ENCODE measurements at places on chromosomes 5 and 9.

DNA sequence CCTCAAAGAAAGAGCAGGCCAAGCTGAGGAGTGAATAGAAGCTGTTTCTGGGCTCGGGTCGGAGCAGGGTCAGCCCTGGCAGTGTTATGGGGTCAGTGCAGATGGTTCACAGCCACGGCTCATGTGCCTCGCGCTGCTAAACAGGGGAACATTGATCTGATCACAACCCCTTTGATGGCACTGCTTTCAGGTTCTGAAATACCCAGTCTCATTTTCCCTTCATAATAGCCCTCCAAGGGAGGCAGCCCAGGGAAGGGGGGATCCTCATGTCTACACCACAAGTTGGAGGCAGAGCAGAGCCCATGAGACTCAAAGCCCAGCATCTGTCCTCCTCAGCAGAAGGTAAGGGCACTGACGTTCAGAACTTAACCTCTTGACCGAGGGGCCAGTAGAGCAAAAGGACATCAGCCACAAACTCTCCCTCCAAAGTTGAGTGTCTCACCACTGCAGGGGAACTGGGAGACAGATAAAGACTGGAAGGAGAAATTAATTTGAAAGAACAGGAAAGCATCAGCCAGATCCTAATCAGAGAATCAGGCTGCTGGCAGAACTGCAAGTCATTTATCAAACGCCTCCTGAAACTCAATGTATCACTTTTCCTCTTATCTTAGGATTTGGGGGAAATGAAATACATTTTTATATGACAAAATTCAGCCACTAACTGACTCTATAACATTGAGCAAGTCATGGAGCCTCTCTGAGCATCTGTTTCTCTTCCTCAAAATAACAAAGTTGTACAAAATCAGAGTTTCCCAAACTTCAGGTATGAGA, 110.6 kb downstream of the SH3TC2 start:
- no peak for ATAC-seq

DNA sequence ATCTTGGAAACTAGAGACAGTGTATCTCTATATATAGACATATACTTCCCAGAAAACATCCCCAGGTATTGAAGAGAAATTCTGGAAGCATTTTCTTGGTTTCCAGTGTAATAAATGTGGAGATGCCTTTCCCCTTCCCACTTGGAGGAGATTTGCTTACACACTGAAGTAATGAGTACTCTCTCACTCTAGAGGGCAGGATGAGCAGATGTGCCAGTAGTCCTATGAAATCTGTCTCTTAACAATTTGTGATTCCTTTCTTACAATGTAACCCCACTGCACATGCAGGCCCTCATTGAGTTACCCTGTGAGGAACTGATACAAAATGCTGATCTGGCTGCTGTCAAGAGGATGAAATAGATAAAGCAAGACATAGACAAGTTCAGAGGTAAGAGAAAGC, 567.2 kb downstream of the SLCO4C1 start:
- ATAC-seq: peak; percentile 20

DNA sequence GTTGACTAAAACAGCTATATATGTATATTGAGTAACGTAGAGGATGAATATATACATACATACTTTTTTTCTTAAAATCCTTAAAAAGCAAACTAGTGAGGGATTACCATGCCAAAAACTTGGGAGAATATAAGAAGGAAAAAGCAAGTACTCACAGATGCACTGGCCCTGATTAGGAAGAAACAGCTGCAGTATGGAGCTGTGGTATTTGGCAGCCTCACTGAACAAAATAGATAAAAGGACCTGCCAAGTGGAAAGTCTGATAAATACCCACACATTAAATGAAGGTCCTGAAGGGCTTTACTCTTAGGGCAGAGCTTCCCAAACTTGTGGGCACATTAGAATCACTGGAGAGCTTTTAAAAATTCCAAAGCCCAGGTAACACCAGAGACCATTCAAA, 80.6 kb downstream of the FEM1C start:
- no peak for ATAC-seq

DNA sequence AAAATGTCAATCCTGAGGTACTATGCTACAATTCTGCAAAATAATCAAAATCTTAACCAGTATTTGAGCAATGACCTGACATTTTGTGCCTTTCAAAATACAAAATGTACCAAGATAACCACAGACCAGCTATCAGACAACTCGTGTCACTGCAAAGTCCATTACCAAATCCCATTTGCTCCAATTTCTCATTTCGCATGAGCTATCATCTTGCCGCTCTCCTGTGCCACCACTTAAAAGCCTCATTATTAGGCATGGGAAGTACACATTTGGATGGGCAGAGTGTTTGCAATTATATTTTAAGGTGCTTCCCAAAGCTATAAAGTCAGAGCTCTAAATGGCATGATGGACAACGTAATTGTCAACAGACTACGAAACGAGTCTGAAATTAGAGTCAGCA, 205.2 kb downstream of the AGTPBP1 start:
- no peak for ATAC-seq

DNA sequence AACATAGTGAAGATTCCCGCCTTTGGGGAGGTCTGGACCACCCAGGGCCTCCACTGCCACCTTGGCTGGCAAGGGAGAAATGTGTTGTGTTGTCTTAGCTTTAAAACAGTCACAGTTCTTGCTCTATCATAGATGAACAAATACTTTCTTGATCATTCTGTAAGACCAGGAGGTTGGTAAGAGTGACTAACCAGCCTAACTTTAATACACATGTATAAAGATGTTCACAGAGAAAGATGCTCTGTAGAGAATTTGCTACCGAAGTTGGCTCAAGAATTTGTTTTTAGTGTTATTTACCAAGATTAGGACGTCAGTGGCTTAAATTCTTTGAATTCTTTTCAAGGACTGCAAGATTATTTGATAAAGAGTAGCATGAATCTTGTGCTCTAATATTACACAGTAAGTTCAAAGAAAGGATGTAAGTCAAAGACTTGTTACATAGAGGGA, 28.4 kb downstream of the GLRX start:
- no peak for ATAC-seq

DNA sequence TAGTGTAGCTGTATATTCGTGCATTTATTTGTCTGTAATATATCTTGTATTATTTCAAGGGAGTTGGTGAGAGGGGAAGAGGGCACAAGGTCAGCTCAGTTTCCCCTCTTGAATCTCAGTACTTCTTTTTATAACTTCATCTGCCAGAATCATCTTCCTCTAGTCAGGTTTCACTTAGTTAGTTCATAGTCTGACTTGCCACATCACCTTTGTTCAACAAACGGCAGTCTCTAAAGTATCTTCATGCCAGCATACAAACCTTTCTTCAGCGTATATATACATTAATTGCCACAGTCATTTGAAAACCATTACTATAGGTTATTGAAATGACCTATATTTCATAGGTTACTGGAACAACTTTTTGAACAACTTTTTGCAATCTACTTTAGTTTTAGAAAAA, 1.6 kb downstream of the ECM2 start:
- ATAC-seq: no peak

- peak; percentile 96 for ATAC-seq
Measured at GRCh38 chr9:89483592-89484474, 14.1 kb downstream of the SEMA4D start.

DNA sequence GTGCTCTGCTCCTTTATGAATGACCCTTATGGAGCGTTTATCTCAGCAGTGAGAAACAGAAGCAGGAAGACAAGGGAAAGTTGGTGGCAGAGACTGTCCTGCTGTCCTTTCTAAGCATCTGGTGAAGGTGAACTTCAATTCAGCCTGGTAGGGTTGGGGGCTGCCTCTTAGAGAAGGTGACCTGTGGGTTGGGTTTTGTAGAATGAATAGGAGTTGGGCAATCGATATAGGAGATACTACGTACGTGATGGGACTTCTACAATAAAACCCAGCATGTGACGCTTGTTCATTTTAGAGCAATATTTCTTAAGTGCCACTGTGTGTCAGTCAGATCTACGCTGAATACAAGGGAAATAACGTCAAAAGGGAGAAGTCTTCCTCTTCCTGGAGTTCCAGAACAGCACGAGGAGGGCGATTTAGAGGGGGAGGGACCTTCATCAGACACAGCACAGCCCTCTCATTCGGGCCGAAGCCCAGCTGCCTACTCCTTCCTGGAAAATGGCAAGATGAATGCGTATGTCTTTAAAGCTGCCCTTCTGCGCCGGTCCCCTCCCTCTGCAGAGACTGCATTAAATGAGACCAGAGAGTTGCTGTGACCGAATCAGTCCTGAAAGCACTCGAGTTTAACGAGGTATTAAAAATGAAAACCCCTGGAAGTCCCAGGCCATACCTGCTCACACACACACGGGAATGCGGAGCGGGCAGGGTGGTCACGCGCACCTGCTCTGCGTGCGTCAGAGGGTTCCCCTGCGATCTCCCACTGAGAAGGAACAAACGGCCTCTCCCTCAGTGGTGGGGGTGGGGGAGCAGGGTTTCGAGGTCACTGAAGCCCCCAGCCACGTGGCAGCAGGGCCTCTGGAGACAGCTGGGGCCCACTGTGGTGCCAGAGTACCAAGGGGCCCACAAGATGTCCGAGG, 85.3 kb upstream of the SARDH start:
- ATAC-seq: peak; percentile 80

DNA sequence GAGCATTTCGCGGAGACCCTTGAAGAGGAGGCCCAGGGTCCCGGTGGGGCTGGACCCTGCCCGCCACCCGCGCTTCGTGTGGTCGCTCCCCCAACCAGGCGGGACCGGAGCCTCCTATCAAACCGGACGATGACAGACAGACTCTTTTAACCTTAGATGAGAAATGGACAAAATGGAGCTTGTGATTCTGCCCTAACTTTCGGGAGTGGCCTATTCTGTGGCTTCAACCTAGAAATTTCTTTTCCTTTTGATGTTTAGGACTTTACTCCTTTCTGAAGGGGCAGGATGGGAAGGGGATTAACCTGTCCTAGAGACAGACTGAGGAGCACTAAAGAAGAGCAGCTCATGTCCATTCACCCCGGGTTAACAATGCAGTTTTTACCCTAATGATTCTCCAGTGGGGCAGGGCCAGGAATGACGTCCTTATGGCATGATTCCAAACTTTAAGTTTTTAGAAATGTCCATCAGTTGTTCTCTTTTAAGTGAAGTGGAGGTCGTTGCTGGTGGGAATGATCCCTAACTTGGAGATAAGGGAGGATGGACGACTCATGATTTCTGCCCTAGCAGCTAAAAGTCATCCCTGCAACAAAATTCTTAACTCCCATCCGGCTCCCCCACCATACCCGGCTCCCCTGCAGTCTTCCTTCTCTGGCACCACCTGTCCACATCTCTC, 1.0 kb downstream of the NIPSNAP3A start:
- ATAC-seq: no peak
